Muscle of back (tissue), 13 donors: ENCODE measurements at places on chromosomes 5 and 9.

DNA sequence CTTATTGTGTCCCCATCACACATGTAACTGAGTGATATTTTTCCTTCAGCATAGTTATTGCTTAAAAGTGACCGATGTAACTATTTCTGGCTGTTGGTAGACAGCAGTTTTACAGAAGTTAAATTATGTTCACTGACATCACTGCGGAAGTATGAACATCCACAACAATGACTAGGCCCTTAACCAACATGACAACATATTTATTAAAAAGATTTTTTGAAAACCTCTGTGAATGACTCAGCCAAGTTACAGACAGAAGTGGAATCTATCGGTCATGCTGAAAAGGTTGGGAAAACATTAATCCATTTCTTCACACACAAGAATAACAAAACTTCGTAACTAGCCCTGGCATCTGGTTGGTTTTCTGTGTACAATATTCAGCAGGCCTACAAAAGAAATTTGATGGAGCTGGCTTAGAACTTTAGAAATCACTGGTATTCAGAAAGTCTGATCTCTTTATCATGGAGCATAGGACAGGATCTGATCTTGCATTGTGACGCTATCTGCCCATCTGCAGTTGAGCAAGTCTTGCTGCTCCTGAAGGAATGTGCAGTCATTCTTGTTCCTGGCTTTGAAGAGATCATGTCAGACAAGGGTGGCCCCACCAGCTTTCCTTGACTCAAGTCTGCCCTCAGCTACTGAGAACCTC lies 6.5 kb downstream of the GLIS3 start:
- peak; percentile 22 for DNase-seq

DNA sequence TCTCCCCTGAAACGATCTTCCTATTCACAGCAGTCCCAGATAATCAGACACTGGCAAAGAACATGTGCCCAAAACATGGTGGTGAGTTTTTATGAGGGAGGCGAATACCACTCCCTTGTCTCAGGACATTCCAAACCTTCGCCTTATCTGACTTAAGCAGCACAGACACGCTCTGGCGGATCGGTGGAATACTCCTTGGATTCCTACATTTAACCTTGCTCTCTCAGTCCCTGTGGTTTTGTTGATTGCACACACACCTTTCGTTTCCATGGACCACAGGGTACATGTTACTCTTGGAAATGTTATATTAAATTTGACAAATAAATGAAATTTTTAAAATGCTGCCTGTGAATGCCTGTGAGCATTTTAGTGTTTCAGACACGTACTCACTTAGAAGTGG lies 87.8 kb upstream of the CPEB4 start:
- DNase-seq = no peak

DNA sequence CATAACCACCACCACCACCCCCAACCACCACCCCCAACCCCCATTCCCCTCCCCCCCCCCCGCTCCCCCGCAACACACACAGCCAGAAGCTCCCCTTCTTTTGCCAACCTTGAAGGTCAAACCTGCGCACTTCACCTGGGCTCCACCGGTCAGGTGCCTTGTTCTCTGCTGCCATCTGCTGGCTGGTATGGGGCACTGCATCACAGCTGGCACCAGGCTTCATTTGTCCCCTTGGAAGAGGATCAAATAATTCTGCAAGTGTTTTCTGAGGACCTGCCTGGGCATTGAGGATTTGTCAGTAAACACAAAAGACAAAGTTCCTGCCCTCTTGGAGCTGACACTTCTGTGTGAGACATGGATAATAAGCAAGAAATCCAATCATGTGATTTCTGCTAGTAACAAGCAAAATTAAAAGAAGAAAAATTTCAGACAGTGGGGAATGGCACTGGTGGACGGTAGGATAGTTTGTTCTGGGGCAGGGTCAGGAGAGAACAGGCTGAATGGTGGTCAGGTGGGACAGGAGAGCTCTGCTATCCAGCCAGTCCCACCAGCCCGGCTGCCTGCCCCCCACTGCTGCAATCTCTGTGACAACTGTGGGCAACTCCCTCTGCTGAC lies 55.6 kb upstream of the LMX1B start:
- DNase-seq = peak; percentile 60

GRCh38 chr5:74325866-74326265 lies 314.7 kb downstream of the ENC1 start:
- no peak for DNase-seq

DNA sequence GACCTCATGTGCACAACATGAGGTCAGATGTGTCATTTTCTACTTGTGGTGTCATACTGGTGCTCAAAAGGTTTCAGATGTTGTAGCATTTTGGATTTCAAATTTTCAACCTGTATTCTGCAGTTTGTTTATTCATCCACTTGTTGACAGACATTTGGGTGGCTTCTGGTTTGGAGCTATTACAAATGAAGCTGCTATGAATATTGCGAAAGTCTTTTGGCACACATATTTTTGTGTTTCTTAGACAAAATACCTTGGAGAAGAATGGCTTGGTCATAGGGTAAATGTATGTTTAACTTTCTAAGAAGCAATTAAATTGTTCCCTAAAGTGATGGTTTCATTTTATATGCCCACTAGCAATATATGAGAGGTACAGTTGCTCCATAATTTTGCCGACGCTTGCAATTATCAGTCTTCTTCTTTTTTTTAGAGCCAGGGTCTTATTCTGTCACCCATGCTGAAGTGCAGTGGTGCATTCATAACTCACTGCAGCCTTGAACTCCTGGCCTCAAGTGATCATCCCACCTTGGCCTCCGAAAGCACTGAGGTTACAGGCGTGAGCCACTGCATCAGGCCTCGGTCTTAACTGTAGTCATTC lies 70.7 kb upstream of the TRPC7 start:
- DNase-seq = no peak

DNA sequence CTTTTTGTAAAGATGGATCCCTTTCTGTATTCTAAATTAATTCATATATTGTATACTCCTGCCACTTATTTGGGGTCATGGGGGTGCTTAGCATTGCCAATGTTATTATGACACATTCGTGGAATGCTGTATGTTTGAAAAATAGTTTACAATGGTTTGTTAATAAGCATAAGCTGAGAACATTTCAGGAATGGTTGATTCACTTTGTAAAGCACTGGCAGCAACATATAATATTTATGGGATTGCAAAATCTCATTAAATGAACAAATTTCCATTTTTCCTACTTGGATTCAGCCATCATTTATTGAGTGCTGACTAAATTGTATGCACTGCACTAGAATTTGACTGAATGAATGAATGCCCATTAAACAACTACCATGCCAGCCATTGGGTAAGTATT lies 215.2 kb upstream of the KLF4 start:
- DNase-seq = no peak

GRCh38 chr9:92808726-92809451 lies 44.3 kb upstream of the BICD2 start:
- peak; percentile 47 for DNase-seq

DNA sequence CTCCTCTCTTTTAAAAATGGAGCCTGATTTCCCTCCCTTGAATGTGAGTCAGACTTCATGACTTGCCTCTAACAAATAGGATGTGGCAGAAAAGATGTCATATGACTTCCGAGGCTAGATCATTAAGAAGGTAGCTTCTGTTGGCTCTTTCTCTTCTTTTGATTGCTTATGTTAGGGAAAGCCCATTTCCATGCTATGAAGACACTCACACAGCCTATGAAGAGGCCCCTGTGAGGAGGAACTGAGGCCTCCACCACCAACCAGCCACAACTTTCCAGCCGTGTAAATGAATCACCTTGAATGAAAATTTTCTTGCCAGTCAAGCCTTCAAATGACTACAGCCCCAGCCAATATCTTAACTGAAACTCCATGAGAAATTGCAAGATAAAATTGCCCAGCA lies 413.4 kb downstream of the TMEM38B start:
- DNase-seq = no peak

DNA sequence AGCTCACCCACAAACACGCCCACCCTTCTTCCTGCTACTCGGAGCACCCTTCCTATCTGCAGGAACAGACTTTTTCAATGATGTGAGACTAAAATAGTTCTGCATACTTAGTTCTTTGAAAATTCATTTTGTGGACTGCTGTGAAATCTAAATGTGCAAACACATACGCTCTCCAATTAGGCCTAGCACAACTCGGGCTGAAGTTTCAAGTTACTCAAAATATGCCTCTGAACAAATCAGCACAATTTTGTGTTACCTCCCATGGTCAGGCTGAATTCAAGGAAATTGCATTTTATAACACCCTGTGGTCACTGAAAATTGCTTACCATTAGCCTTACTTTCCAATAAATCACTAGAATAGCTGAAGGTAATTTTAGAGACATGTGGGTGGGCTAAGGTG lies 323.8 kb upstream of the ADCY2 start:
- no peak for DNase-seq

DNA sequence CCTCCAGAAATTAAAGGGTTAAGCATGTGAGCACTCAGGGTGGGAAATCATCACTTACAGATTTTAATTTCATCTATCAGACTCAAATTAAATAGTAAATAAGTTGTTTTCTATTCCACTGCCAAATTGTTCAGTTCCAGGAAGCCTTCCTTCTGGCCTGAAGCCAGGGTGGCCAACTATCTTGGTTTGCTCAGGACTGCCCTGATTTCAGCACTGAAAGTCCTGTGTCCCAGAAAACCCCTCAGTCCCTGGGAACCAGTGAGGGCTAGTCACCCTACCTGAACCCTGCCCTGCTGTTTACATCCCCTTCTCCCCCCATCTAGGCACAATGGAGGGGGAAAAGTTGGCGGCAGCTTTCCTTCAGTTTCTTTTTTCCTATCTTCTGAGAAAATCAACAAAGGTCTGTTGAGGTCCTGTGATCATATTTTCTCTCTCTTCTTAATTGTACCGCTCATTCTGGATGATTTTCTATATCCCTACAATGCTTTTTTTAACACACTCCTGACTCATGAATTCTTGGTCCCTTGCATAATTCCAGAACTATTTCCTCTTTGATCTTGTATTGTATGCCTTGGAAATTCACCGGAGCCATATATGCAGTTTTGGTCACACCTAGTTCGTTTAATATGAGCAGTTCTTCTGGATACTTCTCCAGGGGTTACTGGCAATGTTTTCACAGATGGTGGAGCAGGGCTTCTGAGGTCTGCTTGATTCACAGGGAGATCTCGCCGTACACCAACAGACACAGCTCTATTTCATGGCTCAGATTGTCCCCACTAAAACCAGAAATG lies 103.8 kb downstream of the MAP1B start:
- no peak for DNase-seq

- peak; percentile 53 for DNase-seq
These were observed 80.0 kb upstream of the LRRTM2 start for GRCh38 chr5:138955013-138955660.

GRCh38 chr5:157659868-157660660 lies 7.8 kb upstream of the SOX30 start:
- DNase-seq = no peak

DNA sequence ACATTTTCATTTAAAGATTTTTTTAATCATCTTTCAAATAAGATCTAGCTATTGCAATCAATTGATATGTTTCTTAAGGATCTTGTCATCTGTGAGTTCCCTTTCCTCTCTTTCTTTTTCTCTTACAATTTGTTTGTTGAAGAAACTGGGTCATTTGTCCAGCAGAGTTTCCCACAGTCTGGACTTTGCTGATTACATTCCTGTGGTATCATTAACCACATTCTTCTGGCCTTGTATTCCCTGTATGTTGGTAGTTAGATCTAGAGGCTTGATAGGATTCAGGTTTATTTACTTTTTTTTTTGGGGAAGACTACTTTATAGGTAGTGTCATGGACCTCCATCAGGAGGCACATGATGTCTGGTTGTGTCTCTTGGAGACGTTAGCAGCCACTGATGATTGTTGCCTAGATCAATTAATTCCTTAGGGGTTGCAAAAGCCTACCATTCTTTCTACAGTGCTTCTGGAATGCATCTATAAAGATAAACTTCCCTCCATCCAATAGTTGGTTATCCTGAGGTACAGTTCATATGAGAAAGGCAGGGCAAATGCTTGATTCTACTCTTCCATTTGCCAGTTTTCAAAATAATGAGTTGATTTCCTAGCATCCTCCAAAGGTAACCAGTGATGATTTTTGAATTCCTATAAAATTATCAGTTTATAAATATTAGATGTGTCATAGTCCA lies 14.3 kb downstream of the PDE8B start:
- no peak for DNase-seq

DNA sequence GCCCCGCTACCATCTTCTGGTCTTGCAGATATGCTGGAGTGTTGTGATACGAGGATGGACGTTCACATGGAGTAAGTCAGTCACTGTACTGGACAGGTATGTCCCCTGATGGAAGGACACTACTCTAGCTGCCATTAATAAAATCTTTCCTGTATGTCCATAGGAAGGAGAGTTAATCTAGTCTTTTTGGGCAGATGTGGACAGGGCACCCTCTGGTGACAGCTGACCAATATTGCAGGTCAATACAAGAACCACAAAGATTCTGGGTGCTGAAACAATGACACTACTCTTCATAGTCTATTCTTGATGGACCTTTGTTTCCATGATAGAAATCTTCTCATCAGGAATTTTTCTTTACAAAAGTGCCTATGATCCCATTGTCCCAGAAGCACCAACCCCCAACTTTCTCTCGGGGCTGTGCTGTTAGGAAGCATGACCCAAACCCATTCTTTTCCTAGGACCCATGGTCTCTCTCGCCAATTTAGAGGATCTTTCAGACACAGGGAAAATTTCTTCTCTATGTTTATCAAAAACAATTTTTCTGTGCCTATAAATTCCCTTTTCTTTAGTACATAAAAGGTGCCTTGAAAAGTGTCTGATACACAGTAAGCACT lies 376.9 kb downstream of the DTWD2 start:
- no peak for DNase-seq
